ENCODE measurements at places on chromosomes 1 and 21. TPM values are rescaled to one million over a fixed set of nuclear protein-coding genes. Genes with fewer than 3 reads are reported as not detected.

The CFAP141 gene
- not detected for total RNA-seq

The OR2AK2 gene
- total RNA-seq: not detected

The RHCE gene
- not detected for total RNA-seq

- peak; percentile 95 for DNase-seq
Observed at GRCh38 chr1:33342041-33342723, 21.3 kb upstream of the A3GALT2 start.

DNA sequence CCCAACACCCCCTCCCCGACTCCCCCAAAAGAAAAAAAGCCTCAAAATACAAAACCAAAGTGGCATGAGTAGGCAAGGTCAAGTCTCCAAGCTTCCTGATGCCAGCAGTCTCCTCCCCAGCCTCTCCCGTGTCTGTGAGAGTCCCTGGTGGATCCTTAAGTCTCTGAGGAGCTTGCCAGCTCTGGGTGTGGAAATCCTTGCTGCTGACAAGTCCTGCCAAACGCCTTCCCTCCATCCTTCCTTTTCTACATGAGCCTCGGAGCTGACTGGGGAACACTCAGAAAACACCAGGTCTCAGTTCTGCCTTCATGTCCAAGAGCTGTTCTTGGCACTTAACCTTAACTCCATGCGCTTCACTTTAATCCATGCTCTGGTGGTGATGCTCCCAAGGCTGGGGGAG, 3.7 kb upstream of the ETV3L start:
- DNase-seq: no peak

DNA sequence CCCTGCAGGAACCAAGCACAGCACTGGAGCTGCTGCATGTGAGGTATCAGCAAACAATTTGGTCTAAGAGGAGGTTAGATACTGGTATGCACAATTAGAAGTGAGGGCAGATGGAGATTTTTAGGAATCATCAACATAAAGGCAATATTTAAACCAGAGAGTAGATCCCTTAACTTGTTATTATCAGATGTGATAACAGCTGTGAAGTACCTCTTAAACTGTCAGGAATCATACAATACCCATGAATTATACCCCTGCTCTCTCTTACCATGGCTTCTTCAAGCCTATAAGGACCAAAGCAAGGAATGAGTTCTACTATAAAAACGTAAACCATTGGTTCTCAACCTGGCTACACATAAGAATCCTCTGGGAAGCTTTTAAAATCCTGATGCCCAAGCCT, 3.9 kb downstream of the BCAR3 start:
- no peak for DNase-seq

DNA sequence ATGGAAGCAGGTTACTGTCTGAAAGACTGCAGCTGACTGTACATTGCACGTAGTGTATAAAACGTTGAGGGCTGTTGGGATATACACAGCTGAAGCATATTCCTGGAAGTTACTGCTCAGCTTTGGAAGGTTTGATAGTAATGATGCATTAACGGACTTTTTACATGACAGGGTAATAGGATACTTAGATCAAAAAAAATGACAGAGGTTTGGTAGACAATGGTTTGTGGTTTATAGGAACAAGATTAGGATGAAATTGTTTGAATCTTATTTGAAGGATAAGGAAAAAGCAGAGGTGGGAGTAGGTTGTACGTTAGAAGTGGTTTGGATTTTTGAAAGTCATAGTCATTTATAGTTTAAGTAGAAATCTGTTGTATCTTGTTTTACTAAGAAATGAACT, 33.0 kb downstream of the ADGRL2 start:
- no peak for DNase-seq

DNA sequence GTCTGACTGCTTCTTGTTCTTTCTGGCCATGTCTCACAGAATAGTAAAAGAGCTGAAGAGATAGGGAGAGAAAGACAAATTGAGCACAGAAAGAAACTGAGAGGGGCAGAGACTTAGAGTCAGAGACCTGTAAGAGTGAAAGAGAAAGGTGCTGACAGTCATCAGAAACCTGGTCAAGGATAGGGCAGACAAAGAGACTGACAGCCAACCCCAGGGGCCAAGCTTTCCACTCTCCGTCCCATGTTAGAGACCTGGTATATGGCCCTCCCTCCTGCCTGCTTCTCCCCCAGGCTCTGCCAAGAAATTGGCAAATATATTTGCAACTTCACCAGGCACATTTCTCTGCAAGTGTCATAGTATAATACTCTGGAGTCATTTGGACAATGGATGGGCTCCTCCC, 64.6 kb downstream of the RHBG start:
- DNase-seq: no peak

GRCh38 chr1:101193733-101194169, 43.1 kb upstream of the S1PR1 start:
- DNase-seq: no peak

DNA sequence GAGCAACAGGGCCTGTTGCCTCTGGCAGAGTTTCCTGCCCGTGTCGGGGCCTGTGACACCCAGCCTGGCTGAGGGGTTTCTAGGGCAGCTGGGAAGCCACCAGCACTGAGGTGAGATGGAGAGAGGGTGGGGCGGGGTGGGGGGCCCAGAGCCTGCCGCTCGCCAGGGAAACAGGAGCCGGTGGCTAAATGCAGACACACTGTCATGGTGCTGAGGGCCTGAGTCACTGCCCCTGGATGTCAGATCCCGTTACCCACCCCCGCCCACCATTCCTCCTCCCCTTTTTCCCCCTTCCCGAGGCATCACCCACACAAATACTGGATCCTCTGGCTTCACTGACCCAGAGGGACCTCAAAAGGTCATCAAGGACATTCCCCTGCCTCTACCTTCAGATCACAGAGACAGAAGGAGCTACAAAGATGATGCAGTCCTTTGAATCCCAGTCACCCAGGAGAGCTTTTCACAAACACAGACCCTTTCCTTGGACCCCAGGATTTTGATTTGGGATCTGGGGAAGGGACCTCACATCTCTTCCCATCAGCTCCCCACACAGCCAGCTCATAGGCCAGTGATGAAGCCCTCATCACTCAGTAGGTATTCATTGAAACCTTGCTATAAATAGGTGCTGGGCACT, 1.9 kb upstream of the HSPB7 start:
- no peak for DNase-seq

GRCh38 chr1:103190766-103191165, 82.4 kb upstream of the COL11A1 start:
- no peak for DNase-seq

GRCh38 chr1:115063228-115063901, 25.9 kb downstream of the TSPAN2 start:
- DNase-seq: no peak

GRCh38 chr1:15740924-15741850, 1.1 kb upstream of the TMEM82 start:
- DNase-seq: peak; percentile 91

DNA sequence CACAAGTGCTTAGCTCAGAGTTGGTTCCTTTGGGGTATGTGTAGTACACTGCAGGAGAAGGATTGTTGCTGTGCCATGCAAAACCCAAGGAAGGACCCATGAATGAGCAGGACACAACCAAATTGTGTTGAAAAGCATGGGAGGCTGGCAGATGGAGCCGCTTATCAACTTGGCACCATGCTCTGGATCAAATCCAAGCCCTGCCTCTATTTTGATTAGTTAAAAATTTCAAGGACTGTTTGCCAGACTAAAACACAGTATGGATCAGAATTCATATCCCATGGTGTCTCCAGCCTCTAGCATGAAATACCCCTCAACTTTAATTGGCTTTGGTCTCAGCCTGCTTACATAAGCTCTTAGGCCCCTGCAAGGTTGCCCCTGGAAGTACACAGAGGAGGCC, 27.8 kb downstream of the CCDC185 start:
- DNase-seq: peak; percentile 86

GRCh38 chr1:99816656-99817055, 33.5 kb upstream of the AGL start:
- DNase-seq: no peak

- DNase-seq: no peak
Observed at GRCh38 chr1:237232501-237232900, 190.5 kb downstream of the RYR2 start.

DNA sequence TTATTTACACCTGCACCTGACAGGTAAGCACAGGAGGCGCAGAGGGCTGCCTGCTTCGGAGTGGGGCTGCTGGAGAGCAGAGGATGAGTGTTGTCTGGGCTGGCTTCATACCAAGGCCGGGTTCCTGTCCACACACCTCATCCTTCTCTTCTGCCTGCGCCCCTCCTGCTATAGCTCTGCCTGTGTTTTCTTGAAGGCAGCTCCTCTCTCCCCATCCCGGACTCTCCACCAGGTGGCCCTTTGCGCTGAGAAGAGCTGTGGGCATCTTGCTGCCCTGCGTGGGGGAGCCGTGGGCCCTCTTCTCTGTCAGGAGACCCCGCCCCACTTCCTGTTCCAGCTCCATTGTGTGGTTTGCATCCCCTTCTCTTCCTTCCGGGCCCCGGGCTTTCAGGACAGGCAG, 35.0 kb downstream of the ARHGEF10L start:
- no peak for DNase-seq

All from body of pancreas (tissue), 4 donors.